ENCODE measurements at places on chromosomes 13 and 19.

- DNase-seq: no peak
Observed at GRCh38 chr13:99217461-99218110, 16.9 kb downstream of the UBAC2 start.

- DNase-seq: no peak
Observed at GRCh38 chr13:29740961-29741360, 109.5 kb downstream of the UBL3 start.

- DNase-seq: no peak
Observed at GRCh38 chr13:89550938-89551337, 1796.5 kb upstream of the MIR17HG start.

- DNase-seq: no peak
Observed at GRCh38 chr19:15837221-15837731, 21.8 kb upstream of the OR10H1 start.

DNA sequence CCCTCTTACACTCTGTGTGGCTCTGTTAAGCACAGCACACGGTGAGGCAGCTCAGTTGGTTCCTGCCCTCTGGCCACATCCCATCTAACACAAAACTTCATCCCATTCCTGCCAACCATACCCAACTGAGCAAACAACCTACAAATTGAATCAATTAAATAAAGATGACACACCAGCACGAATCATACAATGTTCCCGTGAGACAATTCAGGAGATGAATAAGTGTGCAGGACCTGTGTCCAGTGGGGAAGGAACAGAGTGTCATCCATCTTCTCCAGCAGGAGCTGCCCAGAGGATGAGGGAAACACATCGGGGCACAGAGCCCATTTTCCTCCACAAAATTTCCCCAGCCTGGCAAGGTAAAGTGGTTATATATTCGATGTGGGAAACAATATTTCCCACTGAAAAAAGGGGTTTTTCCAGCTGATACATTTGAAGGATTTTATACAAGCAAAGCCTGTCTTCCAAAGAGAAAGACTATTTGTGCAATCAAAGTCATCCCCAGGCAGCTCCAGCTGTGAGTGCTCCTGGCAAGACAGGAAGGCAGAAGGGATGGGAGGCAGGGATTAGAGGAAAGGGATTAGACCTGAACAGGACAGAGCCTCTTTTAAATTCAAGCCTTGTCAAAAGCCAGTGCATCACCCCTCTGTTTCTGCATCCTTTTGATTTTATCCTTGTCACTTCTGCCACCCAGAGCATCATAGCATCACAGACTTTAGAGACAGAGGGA is 240.2 kb downstream of the LHFPL6 start:
- DNase-seq: no peak

GRCh38 chr13:21942061-21942460 is 271.2 kb downstream of the FGF9 start:
- DNase-seq: no peak

DNA sequence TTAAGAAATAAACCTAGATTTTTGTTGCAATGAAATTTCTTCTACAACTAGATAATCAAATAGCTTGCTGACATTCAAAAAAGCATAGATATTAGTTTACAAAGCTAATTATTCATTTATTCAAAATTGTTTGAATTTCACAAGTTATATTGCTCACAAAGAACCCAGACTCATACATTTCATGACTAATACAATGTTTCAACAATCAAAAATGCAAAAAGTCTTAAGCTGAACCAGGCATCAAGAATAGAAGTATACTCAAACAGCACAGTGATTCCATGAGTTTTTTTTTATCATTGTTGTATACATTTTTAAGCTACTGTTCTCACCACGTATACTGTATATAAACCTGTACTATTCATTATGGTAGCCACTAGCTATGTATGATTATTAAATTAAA is 51.0 kb downstream of the DIAPH3 start:
- DNase-seq: no peak

GRCh38 chr13:50697746-50698539 is 145.5 kb downstream of the DLEU7 start:
- no peak for DNase-seq

DNA sequence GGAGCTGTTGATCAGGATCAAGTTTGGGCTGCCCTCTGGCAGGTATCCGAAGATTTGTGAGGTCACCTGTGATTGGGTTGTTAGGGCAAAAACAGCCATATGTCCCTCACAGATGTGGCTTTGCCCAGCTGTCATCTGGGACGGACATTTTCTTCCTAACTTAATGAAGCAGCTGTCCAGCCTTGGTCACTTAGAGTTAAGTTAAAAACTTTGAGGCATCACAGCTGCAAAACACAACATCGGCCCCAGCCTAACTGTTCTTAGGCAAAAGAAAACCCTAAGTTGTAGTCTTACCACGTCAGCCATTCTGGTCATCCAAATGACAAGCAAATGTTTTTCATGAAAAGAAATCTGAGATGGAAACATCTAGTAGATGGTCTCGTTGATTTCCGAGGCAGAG is 318.4 kb downstream of the DCLK1 start:
- no peak for DNase-seq

GRCh38 chr19:32359581-32359980 is 14.2 kb downstream of the ZNF507 start:
- DNase-seq: no peak

DNA sequence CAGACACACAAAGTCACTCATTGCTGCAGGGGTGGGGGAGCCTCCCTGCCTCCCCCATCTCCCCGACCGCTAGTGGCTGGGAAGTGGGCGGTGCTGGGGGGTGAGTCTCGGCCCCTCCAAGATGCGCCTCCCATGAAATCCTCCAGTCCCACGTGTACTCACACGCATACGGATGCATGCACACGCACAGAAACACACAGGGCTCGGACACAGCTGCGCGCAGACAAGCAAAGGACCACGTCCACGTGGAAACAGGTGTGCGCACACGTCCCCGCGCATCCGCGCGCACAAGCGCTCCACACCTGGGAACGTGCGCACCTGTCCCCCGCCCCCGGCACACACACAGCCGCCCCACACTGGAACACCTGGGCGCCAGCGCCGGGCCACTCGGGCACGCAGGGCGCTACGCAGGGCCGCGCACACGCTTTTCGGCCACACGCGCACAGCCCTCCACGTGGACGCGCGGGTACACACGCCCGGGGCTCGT is 687 bp downstream of the MATK start:
- DNase-seq: no peak

- peak; percentile 85 for DNase-seq
Observed at GRCh38 chr19:45001087-45001739, at the start of gene RELB. TSS of gene RELB (plus strand) at chr19:45001464. CDS start at chr19:45001580, 116 bp downstream.

DNA sequence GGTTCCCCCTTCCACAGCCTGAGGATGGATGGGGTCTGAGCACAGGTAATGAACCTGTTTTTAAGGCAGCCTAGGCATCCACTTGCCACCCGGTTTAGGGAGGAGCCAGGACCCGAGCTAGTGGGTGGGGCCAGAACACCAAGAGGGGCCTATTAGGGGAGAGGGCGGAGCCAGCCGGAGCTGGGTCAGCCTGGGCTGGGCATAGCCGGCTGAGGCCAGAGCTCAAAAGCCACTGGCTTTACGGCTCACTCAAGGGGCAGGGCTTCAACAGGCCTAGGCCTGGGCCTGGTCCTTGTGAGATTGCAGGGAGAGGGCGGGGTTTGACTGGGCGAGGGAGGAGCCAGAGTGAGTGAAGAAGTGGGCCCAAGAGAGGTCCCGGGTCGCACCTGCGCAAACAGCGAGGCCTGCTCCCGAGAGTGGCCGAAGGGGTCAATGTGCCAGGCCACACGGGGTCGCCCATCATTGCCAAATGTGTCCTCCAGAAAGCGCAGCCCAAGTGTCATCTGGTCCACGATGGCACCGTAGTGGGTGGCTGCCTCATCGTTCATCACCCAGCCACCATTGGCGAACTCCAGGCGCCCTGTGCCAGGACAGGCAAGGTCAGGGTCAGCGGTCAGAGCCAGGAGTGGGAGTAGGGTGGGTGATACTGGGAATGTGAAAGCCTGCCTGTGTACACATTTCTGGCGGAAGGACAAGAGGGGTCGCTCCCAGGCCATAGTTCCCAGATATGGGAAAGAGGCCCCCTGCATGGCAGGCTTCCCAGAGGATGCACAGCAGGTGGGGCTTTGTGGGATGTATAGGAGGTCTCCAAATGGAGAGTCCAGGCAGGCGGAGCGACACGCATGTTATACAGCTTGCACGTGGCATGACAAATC is 1.9 kb downstream of the MAN2B1 start:
- DNase-seq: no peak

DNA sequence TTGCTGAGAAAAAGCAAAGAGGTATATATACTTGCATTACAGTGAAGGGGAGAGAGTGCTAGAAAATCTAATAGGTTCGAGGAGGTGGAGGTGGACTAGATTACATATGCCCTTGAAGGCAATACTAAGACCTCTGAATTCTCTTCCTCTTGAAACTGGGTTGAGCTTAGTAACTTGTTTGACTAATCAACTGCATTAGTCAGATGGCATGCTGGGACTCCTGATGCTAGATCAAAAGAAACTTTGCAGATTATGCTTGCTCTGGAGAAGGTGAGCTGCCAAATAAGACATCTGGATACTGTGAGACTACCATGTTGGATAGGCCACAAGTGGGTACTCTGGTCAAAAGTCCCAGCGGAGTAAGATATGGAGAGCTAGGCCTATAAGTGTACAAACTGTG is 331.3 kb downstream of the KLF5 start:
- DNase-seq: no peak

GRCh38 chr19:9885077-9885552 is 50.0 kb downstream of the PIN1 start:
- DNase-seq: no peak

- DNase-seq: peak; percentile 38
Observed at GRCh38 chr13:96984051-96984508, 10.2 kb downstream of the OXGR1 start.

DNA sequence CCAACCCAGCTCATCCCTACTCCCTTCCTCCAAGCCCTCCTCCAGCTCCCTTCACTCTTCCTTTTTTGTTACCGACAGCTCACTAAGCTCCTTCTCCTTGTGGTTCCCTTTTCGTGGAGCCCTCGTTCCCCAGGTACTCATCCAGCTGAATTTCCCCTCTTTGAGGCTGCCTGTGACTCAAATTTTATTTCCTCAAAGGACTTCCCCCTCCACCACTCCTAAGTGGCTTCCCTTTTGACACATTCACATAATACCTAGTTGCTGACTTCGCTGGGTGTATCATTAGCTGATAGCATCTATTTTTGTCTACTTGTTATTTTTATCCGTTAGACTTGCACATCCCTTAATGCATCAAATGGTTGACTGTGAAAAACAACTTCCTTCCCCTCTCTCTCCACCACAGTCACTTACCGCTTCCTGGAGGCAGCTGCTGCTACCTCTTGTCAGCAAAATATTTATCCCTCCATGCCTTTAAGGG is 14.5 kb downstream of the FFAR2 start:
- DNase-seq: no peak

- DNase-seq: no peak
Observed at GRCh38 chr13:95226476-95226875, 74.8 kb downstream of the ABCC4 start.

- DNase-seq: no peak
Observed at GRCh38 chr13:91504216-91504615, 105.8 kb downstream of the GPC5 start.

DNA sequence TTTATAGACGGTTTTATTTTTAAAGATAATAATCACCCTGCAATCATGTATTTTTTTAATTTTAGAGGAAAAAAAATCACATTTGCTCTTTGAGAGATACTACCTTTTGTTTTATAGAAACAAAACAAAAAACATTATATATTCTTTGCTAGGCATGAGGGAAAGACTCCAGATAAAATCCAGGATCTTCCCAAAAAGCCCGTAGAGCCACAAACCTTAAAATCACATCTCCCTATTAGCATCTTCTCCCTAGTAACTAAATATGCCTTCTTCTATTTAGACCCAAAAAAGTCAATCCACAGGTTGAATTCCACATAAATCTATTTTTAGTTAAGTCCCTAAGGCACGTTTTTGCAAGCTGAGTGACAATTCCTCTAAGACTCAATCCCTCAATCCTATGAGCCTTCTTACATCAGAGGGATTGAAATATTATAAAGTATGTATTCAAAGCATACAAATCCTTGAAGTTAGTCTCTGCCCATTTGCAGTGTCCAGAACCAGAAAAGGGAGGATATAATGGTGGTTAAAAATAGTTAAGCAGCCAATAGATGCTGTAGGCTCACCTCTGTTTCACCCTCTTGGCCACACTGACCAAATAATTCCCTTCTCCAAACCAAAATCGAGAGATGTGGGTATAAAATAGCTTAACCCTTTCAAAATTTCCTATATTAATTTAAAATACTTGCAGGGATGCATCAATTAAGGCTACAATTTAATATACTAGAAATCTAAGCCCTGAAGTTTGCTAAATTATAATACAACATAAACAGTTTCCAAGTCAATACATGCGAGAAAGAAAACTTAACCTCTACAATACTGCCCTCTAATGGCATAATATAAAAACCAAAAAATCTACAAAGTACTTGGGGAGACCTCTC is 64.0 kb downstream of the SERP2 start:
- DNase-seq: peak; percentile 64

- DNase-seq: no peak
Observed at GRCh38 chr13:97332742-97333141, 101.2 kb upstream of the RAP2A start.

DNA sequence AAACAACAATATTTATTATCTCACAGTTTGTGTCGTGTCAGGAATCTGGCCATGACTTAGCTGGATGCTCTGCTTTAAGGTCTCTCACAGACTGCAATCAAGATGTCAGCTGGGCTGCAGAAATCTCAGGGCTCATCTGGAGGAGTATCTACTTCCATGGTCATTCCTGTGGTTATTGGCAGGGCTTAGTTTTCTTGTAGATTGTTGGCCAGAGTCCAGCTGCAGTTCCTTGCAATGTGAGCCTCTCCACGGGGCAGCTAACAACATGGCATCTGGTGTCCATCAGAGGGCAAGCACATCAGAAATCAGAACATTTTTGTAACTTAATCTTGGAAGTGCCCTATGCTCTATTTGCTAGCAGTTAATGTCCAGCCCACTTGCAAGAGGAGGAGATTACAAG is 45.7 kb upstream of the TDRD3 start:
- no peak for DNase-seq

- DNase-seq: no peak
Observed at GRCh38 chr19:19751846-19752245, 18.9 kb upstream of the ZNF14 start.

DNA sequence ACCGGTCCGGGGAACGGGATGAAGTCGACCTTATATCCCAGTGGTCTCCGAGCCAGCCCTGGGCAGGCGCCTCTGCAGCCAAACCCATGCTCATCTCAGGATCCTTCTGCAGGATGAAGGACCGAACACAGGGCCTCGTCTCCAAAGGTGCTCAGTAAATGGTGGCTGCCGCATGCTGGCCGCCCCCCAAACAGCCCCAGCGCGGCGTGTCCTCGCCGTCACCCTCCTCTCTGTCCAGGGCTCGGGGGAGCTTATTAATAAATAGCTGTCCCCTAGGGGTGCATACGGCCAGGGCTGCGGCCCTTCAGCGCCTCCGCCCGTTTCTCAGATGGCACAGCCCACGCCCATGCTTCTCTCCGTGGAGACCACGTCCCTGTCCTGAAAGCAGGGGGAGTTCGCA is 32.6 kb upstream of the SPACA7 start:
- no peak for DNase-seq

GRCh38 chr19:10104665-10105508 is 1.3 kb upstream of the PPAN start:
- DNase-seq: no peak

- DNase-seq: no peak
Observed at GRCh38 chr13:35793823-35794222, 317.3 kb upstream of the MAB21L1 start.

GRCh38 chr13:23749288-23749873 is 139.8 kb downstream of the MIPEP start:
- DNase-seq: no peak

GRCh38 chr13:102584434-102584833 is 12.4 kb upstream of the TPP2 start:
- no peak for DNase-seq

- DNase-seq: no peak
Observed at GRCh38 chr13:20320885-20321284, 88.8 kb upstream of the GJB6 start.

- no peak for DNase-seq
Observed at GRCh38 chr13:80824229-80824628, 483.3 kb upstream of the SPRY2 start.
